ENCODE measurements at places on chromosomes 7 and 10.
A peak's percentile ranks its signal among the peaks of the same experiment; 100 is the strongest.

- DNase-seq: no peak
- peaks cover 12% of the 10 kb centered on the region for H3K36me3 ChIP-seq
- H3K27me3 ChIP-seq: no peaks in the 10 kb centered on the region
Observed at GRCh38 chr10:103896225-103896624, 21.8 kb downstream of the STN1 start.

- peaks cover 4% of the 10 kb centered on the region for H3K4me1 ChIP-seq
- H3K27ac ChIP-seq: peak overlapping the region; percentile 88
- peaks cover 18% of the 10 kb centered on the region for H3K36me3 ChIP-seq
- H3K27me3 ChIP-seq: no peaks in the 10 kb centered on the region
- H3K4me3 ChIP-seq: peak overlapping the region; percentile 67
Observed at GRCh38 chr10:43648095-43648397, 635 bp downstream of the ZNF32 start.

DNA sequence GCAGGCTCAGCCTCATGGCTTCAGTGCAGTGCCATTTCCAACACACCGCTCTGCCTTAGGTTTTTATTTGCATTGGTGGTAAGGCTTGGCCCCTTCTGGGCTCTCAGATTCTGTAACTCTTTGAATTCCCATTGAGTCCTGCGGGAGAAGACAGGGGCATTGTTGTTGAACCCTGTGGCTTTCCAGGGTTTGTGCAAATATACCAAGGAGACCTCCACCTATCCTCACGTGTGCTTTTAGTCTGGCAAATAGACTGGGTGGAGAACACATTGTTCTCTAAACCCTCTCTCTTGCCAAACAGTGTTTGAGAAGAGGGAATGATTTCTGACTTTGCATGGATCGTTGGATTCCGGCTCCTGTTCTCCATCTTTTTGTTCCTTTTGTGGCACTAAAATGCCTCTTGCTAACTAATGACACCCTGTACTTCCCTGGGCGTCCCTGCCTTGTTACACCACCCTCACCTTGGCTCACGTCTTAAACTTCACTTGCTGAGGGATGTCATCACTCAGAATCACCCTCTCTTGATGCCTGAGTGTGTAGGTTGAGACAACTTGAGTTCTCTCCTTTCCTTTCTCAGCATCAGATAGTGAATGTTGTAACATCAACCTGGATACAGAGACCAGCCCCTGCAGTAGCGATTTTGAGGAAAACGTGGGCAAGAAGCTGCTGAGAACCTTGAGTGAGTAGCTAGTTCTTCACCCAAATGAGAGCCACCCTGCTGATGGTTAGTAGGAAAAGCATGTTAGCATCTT lies 40.5 kb downstream of the GOT1 start:
- H3K27me3 ChIP-seq: no peaks in the 10 kb centered on the region
- no peak for DNase-seq
- no peak overlapping the region for H3K27ac ChIP-seq
- H3K4me1 ChIP-seq: no peaks in the 10 kb centered on the region
- H3K4me3 ChIP-seq: no peak overlapping the region
- H3K36me3 ChIP-seq: peaks cover 2% of the 10 kb centered on the region

DNA sequence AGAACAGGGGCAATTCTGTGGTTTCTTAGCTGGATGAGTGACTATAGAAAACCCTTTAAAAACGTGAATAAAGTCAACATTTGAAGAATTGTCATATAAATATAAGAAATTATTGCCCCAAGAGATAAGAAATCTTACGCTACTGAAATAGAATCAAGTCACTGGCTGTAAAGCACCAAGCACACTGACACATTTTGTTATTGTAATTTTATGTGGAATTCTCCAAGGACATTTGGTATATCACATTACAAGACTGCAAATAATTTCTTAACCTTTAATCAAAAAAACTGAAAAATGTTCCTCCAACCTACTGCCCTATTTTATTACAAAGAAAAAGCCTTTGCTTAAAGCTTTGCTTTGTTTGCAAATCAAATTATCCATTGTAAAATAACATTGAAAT lies 383.3 kb downstream of the IPMK start:
- no peaks in the 10 kb centered on the region for H3K4me1 ChIP-seq
- H3K27me3 ChIP-seq: no peaks in the 10 kb centered on the region
- no peak overlapping the region for H3K27ac ChIP-seq
- no peak overlapping the region for H3K4me3 ChIP-seq
- no peaks in the 10 kb centered on the region for H3K36me3 ChIP-seq

DNA sequence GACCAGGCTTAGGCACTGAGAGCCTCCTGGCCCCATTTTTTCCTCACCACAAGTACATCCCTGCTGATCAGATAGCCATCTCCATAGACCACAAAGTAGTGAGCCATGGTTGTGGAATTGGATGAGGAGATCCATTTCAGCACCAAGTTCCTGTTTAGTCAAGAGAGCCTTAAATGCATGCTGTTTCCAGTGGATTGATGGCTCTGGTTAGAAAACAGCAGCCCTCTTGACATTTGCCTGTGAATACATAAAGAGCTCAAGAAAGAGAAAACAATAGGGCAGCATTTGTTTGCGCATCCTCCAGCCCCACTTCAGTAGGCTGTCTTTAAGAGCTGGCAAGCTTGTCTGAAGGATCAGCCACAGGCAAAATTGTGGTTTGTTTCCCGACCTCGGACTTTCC lies 251.2 kb downstream of the POU6F2 start:
- H3K36me3 ChIP-seq: no peaks in the 10 kb centered on the region
- H3K4me1 ChIP-seq: no peaks in the 10 kb centered on the region
- no peaks in the 10 kb centered on the region for H3K27me3 ChIP-seq

GRCh38 chr10:23370106-23370505 lies 25.5 kb upstream of the C10orf67 start:
- H3K4me1 ChIP-seq: peaks cover 9% of the 10 kb centered on the region
- H3K27ac ChIP-seq: no peak overlapping the region
- DNase-seq: no peak
- H3K36me3 ChIP-seq: no peaks in the 10 kb centered on the region
- H3K27me3 ChIP-seq: no peaks in the 10 kb centered on the region

DNA sequence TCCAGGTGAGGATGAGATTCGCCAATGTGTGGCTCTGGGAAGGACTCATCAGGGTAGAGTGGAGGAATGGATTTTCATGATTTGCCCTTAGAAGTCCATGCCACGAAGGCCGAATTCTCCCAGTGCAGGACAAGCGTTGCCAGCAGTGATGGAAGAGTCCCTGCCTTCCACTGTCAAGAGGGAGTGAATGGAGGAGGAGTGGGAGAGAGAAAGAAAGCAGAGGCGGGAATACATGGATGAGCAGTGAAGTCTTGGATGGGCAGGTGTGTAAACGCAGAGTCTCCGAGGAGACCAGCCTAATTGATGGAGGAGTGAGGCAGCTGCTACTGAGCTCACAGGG lies 419.2 kb downstream of the GLRX3 start:
- H3K36me3 ChIP-seq: no peaks in the 10 kb centered on the region
- no peak overlapping the region for H3K27ac ChIP-seq
- DNase-seq: no peak

GRCh38 chr10:33966946-33967345 lies 632.5 kb upstream of the NRP1 start:
- no peak overlapping the region for H3K4me3 ChIP-seq
- H3K4me1 ChIP-seq: no peaks in the 10 kb centered on the region
- H3K27ac ChIP-seq: no peak overlapping the region

DNA sequence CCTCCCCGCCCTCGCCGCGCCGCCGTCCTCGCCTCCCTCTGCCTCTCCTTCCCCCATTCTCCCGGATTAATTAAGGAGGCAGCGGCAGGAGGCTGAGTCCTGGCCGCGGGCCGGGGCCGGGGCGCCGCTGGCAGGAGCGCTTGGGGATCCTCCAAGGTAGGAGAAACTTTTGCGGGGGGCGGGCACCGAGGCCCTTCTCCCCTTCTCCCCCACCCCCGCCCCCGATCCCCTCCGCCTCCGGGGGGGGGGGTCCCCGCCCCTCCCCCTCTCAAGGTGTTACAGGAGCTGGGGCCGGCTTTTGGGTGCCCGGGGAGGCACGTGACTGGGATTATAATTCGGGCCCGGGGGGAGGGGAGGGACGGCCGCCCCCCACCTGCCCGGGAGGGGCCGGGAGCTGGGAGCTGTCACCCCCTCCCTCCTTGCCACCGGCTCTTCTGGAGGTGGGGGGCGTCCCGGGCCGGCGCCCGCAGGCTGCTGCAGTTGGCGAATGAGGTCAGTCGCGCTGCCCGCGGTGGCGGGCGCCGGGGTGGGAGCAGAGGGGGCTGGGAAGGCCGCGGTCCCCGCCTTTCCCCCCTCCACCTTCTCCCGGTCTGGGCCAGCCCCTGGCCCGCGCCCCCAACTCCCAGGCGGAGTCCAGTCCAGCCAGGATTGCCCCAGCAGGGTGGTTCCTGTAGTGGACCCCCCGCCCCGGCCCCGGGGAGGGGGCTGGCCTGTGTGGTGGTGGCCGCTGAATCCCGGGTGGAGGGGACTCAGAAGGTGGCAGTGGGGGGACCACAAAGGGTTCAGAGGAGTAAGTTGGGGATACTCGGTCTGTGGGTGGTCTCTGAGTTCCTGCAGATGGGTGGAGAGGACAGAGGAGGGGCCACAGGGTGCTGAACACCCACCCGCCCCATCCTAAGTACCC lies 567 bp downstream of the GTF2IRD1 start:
- no peak for DNase-seq
- H3K4me1 ChIP-seq: peaks cover 71% of the 10 kb centered on the region
- no peaks in the 10 kb centered on the region for H3K27me3 ChIP-seq
- H3K27ac ChIP-seq: peak overlapping the region; percentile 96
- H3K36me3 ChIP-seq: peaks cover 4% of the 10 kb centered on the region
- peak overlapping the region; percentile 95 for H3K4me3 ChIP-seq

GRCh38 chr7:150003304-150003810 lies 129.6 kb downstream of the ATP6V0E2 start:
- H3K4me3 ChIP-seq: no peak overlapping the region
- H3K27me3 ChIP-seq: no peaks in the 10 kb centered on the region
- DNase-seq: no peak
- H3K27ac ChIP-seq: no peak overlapping the region
- H3K36me3 ChIP-seq: no peaks in the 10 kb centered on the region

DNA sequence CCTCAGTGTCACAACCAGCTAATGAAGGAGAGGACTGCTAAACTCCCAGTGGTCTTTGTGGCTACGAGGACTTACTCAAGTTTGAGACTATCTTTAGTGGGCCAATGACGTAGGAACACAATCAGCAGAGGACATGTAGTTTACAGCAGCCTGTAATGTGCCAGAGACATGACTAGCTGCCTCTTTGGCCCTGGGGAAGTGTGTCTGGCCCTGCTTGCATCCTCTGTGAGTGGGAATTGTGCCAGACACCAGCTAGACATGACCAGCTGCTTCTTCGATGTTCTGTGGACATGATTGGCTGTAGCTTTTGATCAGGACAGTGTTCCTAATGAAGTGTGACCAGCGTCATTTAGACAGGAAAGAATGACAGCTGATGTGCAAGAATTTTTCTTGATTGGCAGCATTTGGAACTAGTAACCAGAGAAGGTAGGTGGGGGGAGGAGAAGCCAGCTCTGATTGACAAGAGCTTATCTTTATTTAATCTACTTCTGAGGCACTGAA lies 141.7 kb downstream of the AUTS2 start:
- H3K27me3 ChIP-seq: no peaks in the 10 kb centered on the region
- no peak for DNase-seq
- H3K4me3 ChIP-seq: no peak overlapping the region
- no peak overlapping the region for H3K27ac ChIP-seq
- H3K4me1 ChIP-seq: peaks cover 31% of the 10 kb centered on the region

DNA sequence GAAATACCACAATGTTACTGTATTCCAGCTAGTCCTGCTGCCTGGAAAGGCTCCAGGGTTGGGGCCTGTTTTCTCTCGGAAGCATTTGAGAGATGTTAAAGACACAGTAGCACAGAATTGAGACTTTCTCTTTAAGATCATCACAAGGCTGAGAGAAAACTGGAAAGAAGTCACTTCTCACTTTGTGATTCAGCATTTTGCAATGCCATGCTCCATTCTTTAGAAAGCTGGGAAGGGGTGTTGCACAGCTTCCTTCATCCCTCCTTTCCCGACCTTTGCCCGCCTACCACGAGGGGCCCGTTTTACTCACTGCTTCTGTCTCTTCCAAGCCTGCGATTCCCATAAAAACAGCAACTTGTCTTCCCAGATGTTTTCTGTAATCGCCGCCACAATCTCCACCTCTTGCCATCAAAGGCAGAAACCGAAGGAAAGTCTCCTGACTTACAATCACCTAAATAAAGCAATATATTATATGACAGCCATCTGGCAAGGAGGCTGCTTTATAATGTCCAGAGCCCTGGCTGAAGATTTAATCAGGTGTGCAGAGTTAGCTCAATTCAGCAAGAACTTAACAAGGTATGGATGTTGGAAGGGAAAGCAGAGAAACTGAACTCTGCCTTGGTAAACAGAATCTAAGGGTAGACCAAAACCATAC lies 18.9 kb downstream of the NOD1 start:
- DNase-seq: no peak
- H3K36me3 ChIP-seq: peaks cover 43% of the 10 kb centered on the region
- H3K27ac ChIP-seq: no peak overlapping the region
- H3K27me3 ChIP-seq: no peaks in the 10 kb centered on the region
- peaks cover 36% of the 10 kb centered on the region for H3K4me1 ChIP-seq

- no peaks in the 10 kb centered on the region for H3K36me3 ChIP-seq
- H3K4me3 ChIP-seq: no peak overlapping the region
- H3K27me3 ChIP-seq: no peaks in the 10 kb centered on the region
- H3K4me1 ChIP-seq: no peaks in the 10 kb centered on the region
- H3K27ac ChIP-seq: no peak overlapping the region
Observed at GRCh38 chr7:11404355-11404754, 427.6 kb downstream of the THSD7A start.

DNA sequence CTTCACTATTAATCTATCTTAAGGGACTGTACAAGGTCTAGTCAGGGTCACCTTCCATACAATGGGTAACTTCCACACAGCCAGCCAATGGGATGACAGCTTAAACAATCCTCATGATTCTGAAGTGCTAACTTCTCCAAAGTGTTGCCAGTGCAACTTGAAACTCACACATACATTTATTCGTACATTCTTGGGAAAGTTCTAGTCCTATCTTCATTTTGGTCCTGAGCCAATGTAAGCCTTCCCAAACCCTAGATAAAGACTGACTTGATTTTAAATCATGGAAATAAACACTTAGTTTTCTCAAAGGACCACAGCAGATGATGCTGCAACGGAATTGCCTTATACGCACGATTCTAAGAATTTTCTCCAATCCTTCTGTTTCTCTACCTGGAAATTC lies 117.5 kb upstream of the COL1A2 start:
- H3K4me3 ChIP-seq: no peak overlapping the region
- H3K4me1 ChIP-seq: no peaks in the 10 kb centered on the region
- DNase-seq: no peak
- H3K27me3 ChIP-seq: no peaks in the 10 kb centered on the region

GRCh38 chr10:35874311-35875015 lies 232.4 kb upstream of the FZD8 start:
- H3K27ac ChIP-seq: no peak overlapping the region
- no peaks in the 10 kb centered on the region for H3K36me3 ChIP-seq
- no peak overlapping the region for H3K4me3 ChIP-seq
- no peaks in the 10 kb centered on the region for H3K27me3 ChIP-seq
- no peaks in the 10 kb centered on the region for H3K4me1 ChIP-seq

- peaks cover 5% of the 10 kb centered on the region for H3K4me1 ChIP-seq
- no peak overlapping the region for H3K27ac ChIP-seq
- H3K27me3 ChIP-seq: no peaks in the 10 kb centered on the region
- no peaks in the 10 kb centered on the region for H3K36me3 ChIP-seq
- H3K4me3 ChIP-seq: no peak overlapping the region
Observed at GRCh38 chr10:51691135-51691534, 8.3 kb downstream of the CSTF2T start.
